ENCODE measurements at places on chromosomes 1 and 21.

- DNase-seq, result no peak
Measured at GRCh38 chr1:216758161-216758560, 34.9 kb upstream of the ESRRG start.

- DNase-seq, result no peak
Measured at GRCh38 chr1:3524556-3525203, 70.2 kb downstream of the ARHGEF16 start.

- no peak for DNase-seq
Measured at GRCh38 chr1:158666037-158666436, 20.5 kb downstream of the SPTA1 start.

DNA sequence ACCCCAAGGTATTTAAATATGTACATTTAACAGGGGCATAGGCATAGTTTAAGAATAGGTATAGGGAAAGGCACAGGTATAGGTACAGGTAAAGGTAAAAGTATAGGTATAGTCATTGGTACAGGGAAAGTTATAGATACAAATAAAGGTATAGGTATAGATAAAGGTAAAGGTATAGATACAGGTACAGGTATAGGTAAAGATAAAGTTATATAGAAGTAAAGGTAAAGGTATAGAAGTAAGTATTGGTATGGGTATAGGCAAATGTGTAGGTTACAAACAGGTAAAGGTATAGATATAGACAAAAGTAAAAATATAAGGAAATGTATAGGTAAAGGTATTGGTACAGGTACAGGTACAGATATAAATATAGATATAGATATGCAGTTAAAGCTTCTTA is 137.2 kb downstream of the PCNX2 start:
- no peak for DNase-seq

GRCh38 chr1:55089683-55090082 is 50.3 kb downstream of the PCSK9 start:
- no peak for DNase-seq

- DNase-seq, result peak; percentile 48
Measured at GRCh38 chr1:35726450-35727433, 8.1 kb upstream of the C1orf216 start.

- DNase-seq, result no peak
Measured at GRCh38 chr1:68107771-68108170, 57.3 kb upstream of the DIRAS3 start.

GRCh38 chr1:113935970-113936369 is 6.8 kb downstream of the HIPK1 start:
- DNase-seq, result no peak

DNA sequence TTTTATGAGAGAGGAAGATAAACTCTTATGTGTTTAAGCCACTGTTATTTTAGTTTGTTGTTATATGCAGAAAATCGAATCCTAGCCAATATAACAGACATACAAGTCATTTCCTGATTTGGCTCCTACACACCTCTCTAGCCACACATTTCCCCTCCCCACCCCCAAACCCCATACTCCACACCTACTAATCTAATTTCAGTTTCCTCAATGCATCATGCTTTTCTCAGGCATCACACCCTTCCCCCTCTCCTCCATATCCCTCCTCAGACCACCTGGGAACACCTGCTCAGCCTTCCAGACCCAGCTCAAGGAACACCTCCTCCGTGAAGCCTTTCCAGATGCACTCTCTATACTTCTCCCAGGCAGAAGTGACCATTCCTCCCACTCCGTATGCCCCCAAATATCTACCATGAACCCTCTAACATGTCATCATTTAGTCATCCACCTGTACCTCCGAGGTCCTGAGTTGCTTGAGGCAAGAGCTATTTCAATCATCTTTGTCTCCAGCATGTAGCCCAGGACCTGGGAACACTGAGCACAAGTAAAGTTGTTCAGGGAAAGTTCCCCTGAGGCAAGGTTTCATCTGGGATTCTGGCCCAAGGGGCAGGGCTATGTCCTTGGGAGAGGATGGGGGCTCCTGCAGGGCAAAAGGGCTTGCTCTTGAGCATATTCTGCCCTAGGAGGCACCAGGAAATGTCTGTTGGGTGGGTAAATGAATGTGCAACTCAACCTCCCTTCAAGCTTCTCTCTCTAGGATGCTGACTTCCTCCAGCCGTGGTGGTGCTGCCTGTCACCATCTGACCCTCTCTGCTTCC is 126.8 kb downstream of the HIVEP3 start:
- DNase-seq, result no peak

GRCh38 chr1:218317061-218317460 is 28.1 kb upstream of the TGFB2 start:
- DNase-seq, result no peak

GRCh38 chr1:180484490-180484889 is 17.9 kb downstream of the ACBD6 start:
- DNase-seq, result no peak

- no peak for DNase-seq
Measured at GRCh38 chr1:97999320-97999719, 78.5 kb upstream of the DPYD start.
